Fibroblast of lung (primary cell): ENCODE measurements at places on chromosomes 5 and 9. TPM values are rescaled to one million over a fixed set of nuclear protein-coding genes. Genes with fewer than 3 reads are reported as not detected.

Gene LECT2
- total RNA-seq = not detected in 2 replicates

- H3K27me3 ChIP-seq = no peaks in the 10 kb centered on the region
- H3K4me3 ChIP-seq = no peak overlapping the region
- no peaks in the 10 kb centered on the region for H3K36me3 ChIP-seq
- H3K4me1 ChIP-seq = no peaks in the 10 kb centered on the region
- DNase-seq = no peak
Observed at GRCh38 chr9:76090330-76090729, 199.9 kb downstream of the PCSK5 start.

DNA sequence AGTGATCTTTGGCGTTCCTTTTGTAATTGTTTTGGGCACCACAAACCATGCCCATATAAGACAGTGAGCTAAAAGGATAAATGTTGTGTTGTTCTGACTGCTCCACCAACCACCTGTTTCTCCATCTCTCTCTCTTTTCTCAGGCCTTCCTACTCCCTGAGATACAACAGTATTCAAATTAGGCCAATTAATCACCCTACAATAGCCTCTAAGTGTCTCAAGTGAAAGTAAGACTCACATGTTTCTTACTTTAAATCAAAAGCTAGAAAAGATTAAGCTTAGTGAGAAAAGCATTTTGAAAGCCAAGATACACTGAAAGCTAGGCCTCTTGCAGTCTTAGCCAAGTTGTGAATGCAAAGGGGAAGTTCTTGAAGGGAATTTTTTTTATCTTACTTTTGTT is 268.8 kb upstream of the NREP start:
- no peaks in the 10 kb centered on the region for H3K36me3 ChIP-seq
- no peak overlapping the region for H3K27ac ChIP-seq
- H3K4me1 ChIP-seq = no peaks in the 10 kb centered on the region
- no peaks in the 10 kb centered on the region for H3K27me3 ChIP-seq

Gene IRX2
- 0.26 and 0.33 TPM in 2 replicates for total RNA-seq

DNA sequence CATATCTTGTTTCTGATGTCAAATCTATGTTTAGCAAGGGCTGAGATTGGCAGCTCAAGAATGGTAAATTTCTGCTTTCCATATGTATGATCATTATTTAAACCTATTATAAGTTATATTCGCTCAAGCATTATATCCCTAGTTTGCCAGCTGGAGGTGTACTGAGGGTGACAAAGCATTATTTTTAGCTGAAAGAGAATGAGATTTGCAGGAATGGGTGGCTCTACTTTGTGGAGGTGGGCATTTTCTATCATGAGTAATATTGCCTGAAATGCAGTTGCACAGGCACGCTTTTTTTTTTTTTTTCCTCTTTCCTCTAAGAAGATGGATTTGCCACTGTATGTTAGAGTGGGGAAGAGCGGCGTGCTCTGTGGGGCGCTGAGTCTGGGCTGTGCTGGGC is 393.8 kb downstream of the EBF1 start:
- H3K27me3 ChIP-seq = no peaks in the 10 kb centered on the region
- no peaks in the 10 kb centered on the region for H3K36me3 ChIP-seq
- H3K4me3 ChIP-seq = no peak overlapping the region
- H3K27ac ChIP-seq = no peak overlapping the region
- DNase-seq = no peak

- peaks cover 5% of the 10 kb centered on the region for H3K4me1 ChIP-seq
- DNase-seq = no peak
- no peak overlapping the region for H3K4me3 ChIP-seq
- no peaks in the 10 kb centered on the region for H3K27me3 ChIP-seq
Observed at GRCh38 chr9:97918611-97919010, 3.7 kb downstream of the TRMO start.

DNA sequence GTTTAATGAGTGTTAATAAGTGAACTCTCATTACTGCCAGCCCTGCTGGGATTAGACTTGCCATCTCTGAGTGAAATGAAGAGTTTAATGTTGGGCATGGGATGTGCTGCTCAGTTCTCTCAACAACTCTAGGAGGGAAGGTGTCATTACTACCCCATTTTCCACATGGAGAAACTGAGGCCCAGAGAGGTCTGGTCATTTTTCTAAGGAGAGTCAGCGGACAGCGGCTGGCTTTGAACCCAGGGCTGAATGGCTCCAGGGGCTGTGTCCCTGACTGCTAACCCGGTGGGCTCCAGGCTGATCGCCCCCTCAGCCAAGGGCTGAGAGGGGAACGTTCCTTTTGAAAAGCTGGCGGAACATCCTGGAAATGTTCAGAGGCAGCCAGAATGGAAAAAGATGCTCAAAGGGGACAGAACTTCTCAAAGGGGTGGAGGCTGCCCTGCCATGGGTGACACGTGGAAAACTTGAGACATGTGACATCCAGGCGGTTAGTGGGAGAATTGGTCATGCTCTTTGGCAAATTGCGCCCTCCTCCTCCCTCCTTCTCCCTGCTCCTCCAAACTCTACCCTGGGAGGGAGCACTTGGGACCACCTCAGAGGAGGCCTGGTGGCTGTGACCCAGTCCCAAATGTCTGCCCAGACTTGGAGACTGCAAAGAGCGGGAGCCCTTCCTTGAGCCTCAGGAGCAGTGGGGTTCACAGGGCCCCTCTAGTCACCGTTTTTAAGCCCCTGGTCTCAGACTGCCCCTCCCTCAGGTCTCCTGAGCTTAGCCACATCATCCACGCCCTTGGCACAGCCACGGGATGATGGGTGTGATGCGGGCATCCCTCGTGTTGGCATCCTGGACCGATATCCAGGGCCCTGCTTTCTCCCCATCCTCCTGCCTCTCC is 28.7 kb downstream of the DNM1 start:
- no peak for DNase-seq
- H3K4me3 ChIP-seq = no peak overlapping the region
- no peaks in the 10 kb centered on the region for H3K36me3 ChIP-seq
- no peaks in the 10 kb centered on the region for H3K27me3 ChIP-seq
- no peaks in the 10 kb centered on the region for H3K4me1 ChIP-seq

Gene ECSCR
- total RNA-seq = not detected in 2 replicates
